ENCODE measurements at places on chromosomes 4 and X.

DNA sequence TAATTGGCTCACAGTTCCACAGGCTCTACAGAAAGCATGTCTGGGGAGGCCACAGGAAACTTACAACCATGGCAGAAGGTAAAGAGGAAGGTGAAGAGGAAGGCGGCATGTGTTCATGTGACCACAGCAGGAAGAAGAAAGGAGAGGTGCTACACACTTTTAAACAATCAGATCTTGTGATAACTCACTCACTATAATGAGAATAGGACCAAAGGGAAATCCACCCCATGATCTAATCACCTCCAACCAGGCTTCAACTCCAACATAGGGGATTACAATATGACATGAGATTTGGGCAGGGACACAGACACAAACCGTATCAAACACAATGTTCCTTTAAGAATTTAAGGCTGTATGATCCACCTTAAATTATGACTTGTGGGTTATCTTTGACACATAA, 10.5 kb upstream of the PGM2 start:
- DNase-seq, result no peak

DNA sequence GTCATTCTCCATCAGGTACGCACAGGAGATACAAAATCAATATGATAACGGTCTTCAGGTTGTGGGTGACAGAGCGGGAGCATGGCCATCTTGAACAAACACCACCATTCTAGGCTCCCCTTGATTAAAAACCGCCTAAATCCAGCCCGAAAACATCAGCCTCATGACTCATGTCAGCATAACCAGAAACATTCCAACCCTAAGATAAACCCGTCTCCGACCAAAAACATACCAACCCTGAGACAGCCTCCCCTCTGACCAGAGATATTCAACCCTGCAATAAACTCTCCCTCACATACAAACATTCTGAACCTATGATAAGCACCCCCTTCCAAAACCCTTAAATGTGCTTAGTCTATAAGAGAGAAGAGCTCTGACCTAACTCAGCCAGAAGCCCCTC, 157.9 kb downstream of the DHRSX start:
- no peak for DNase-seq

GRCh38 chr4:59180161-59180560, 2020.0 kb upstream of the ADGRL3 start:
- no peak for DNase-seq

DNA sequence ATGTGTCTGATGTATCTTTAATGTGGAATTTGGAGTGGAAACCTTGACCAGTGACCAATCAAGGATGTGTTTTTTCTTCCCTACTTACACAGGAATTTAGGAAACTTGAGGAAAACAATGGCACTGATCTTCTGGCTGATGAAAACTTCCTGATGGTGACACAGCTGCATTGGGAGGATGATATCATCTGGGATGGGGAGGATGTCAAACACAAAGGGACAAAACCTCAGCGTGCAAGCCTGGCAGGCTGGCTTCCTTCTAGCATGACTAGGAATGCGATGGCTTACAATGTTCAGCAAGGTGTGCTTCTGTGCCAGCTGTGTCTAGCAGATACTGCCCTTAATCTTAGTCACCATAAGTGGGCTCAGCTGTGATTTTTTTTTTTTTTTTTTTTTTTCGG, 12.6 kb downstream of the TAF1 start:
- DNase-seq, result no peak

GRCh38 chr4:86841309-86841708, 7.9 kb downstream of the SLC10A6 start:
- no peak for DNase-seq

DNA sequence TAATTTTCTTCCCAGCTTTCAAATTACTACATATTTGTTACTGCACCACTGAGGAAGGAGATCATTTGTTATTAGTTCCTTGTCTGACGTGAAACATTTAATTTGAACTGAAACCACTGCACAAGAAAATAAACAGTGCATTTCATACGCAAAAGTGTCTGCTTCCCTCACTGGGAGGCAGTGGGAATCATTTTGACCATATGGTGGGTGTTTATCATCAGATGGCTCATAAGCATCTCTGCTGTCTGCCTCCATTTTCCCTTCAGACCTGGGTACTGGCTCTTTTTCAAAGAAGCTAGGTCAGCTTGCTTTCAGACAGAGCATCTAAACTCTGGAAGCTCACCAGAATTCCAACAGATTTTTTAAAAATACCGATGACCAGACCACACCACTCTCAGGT, 135.2 kb downstream of the PCDH19 start:
- no peak for DNase-seq

DNA sequence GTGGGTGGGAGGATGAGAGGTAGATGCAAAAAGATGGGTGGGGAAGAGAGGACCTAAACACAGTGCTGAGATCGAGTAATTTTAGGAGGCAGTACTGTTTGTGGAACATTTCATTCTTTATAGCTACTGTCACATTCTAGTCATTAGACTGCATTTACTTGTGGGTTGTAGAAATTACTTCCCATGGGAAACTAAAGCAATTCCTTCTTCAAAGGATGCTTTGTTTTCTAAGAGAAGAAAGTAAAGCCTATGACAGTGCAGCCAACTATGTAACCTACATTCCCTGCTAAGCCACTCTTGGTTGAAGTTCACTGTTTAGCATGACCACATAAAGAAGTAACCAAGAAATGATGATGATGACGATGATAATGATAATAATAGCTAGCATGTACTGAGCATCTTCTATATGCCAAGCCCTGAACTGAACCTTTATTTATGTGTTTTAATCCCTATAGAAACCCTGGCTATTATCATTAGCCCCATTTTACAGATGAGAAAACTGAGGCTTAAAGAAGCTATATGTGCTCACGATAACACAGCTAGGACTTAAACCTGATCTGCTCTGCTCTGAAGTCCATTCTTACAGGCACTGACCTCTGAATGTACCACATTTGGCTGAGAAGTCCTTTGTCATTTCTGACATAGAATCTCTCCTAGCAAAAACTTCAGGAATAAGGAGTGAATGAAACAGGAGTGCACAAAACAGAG, 114.5 kb upstream of the KIT start:
- no peak for DNase-seq

DNA sequence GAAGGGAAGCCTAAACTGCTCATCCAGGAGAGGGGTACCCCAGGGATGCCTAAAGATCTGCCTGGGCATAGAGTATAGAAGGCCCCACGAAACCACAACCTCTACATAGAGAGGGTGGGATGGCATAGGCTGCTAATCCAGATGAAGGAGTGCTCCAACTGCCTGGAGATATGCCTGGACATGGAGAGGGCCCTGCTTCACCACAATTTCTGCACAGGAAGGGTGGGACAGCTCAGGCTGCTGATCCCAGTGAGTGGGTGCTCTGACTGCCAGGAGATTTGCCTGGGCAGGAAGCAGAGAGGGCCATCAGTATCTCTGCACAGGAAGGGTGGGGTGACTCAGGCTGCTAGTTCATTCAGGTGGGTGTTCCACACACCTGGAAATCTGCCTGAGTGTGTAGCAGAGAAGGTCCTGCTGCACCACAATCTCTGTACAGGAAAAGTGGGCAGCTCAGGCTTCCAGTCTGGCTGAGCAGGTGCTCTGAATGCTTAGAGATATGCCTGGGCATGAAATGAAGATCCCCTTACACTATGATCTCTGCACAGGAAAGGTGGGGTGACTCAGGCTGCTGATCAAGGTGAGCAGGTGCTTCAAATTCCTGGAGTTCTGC, 61.1 kb downstream of the ZNF518B start:
- DNase-seq, result no peak

GRCh38 chr4:21986307-21986706, 37.7 kb upstream of the KCNIP4 start:
- DNase-seq, result no peak

DNA sequence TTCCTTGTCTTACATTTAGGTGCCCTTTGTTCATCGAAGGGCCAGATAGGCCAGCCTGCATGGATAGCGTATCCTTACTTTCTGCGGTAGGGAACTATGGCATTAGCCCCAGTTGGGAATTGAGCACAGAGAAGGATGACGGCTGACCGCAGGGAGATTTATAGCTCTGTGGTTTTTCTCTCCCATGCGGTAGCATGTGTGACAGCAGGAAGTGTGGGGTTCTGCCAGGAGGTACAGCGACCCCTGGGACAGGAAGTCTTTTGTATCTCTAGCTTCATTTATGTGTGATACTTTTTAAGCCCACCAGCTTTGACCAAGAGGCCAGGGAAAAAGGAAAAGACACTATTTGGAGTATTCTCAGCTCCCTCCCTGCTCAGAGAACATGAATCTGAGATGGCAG, 33.1 kb downstream of the GAB3 start:
- peak; percentile 28 for DNase-seq

DNA sequence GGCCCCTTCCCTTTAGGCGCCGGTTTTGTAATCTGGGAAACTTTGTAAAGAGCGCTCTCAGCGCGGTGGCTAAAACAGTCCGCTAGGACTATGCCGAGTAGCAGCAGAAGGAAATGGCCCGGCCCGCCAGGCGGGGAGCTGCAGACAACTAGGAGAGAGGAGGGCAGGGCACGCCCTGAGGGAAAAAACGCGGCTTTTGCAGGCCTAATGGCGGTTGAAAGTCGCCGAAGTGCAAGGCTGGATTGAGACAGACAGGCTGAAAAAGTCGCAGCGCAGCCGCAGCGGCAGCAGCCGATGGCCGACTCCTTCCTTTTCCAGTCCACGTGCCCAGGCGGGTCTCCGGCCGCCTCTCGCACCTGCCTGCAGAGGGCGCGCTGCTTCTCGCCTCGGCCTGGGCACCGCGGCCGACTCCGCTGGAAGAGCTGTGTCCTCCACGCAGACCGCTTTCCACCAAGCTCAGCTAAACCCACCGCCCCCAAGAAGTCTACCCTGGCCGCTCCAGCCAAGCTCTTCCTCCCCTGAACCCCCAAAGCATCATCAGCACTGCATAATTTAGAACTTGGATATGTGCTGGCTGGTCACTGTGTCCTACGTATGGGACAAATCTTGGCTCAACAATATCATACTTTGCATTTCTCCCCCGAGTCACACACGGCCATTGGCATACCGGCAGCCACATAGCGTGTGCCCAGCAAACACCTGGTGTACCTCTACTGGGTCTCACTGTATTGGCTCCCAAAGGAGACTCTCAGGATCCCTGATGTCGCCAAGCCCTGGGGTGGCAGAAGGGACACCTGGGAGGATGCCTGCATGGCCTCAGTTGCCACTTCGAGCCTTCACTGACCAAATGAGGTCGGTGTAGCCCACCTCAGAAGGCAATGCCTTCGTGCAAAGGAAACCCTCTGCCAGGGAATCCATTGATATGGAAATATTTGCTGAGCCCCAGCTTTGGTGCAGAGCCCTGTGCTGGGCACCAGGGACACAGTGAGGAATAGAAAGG, 14.5 kb downstream of the SLC25A5 start:
- DNase-seq, result no peak

- DNase-seq, result no peak
Measured at GRCh38 chr4:147428583-147428982, 52.3 kb upstream of the EDNRA start.

DNA sequence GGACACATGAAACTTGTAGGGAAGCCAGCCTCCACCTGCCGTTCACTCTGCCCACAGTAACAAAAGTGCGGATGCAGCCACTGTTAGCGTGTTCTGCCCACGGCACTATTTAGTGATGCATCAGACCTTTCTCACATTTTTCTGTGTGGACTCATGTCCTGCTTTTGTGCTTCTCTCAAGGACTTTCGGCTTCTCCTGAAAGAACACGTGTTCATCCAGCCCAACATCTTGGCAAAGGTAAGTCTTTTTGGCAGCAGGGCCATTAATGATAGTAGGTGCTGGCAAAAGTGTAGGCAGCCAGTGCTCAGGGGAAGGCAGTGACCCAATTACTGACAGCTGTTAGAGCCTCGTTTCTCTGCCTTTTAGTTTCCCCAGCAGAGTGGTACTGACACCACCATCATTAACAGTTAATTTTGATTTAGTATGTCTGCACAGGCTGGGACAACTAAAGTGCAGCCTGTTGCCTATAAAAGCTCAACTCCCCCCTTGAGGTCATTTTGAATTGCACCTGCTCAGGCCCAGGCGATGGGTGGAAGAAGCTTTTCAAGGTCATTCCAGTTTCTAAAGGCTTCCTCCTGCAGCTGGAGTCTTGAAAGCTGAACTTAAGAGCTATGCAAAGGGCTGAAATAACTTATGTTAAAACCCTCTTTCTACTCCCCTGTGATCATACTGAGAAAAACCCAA, 54.5 kb upstream of the HPSE start:
- no peak for DNase-seq

DNA sequence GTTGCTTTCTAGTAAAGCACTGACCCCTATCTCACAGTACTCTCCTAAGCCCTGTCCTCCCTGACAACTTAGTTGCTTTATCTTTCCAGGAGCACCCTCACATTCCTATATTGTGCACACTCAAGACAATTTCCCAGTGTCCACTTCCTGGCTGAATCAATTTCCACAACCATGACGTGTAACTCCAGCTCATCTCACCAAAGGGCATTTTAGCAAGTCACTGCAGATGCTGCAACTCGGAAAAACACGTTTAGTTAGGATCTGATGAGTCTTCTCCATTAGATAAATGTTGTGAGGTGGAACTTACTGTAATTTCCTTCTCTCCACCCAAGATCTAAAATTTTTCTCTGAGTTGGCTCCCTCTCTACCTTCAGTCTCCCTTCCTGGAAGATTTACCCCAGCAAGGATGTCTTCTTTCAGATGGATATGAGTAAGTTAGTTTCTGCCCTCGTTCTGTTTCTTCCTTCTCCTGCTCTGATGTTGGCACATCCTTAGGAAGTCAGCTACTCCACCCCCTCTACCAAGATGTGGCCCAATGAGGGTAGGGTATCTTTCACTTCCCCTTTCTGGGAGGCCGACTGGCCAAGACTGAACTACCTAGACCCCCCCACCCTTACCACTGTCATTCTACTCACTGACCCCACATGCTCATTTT, 28.8 kb upstream of the IL13RA1 start:
- no peak for DNase-seq

DNA sequence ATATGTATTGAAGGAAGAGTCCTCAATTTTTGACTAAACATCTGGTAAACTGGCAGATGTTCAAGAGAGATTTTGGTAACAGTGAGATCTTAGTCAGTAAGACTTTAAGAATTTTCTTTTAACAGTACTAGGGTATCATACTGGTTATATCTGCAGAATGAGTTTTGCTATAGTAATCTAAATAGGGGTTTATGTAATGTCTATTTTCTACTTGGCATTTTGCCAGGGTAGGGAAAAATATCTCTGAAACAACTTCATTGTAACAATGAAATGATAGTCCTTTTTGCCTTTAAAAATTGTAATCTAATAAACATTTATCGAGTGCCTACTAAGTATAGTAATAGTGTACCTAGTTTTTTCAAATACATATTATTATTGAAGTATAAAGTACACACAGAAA, 32.1 kb downstream of the XK start:
- DNase-seq, result no peak

DNA sequence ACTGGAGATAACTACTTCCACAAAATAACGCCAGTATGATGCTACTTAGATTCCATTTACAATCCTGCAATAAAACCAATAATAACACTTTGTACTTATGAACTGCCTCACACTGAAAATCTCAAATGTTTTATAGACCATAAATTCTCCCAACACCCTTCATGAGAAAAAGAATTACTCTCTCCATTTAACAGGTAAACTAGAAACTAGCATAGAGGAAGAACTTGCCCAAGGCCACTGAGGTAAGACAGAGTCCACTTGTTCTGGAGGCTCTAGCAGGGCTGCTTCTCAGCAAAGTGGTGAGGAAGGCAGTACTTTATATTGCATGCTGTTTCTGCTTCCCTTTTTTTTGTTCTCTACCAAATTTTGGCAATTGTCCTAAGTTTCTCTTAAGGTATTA, 11.5 kb upstream of the BMP3 start:
- DNase-seq, result no peak

GRCh38 chr4:113610537-113610936, 151.0 kb downstream of the CAMK2D start:
- DNase-seq, result no peak

All from SK-N-MC (cell line).